ENCODE measurements at places on chromosomes 16 and 17. TPM values are rescaled to one million over a fixed set of nuclear protein-coding genes. Genes with fewer than 3 reads are reported as not detected.
A peak's percentile ranks its signal among the peaks of the same experiment; 100 is the strongest.

GINS3 gene
- total RNA-seq, result 2.7 TPM

- DNase-seq, result no peak
These were observed 25.3 kb upstream of the KSR1 start for GRCh38 chr17:27430882-27431491.

GRCh38 chr17:17626151-17626805 is 34.8 kb upstream of the PEMT start:
- no peak for DNase-seq

GRCh38 chr16:69412287-69412686 is 12.1 kb upstream of the CYB5B start:
- no peak for DNase-seq

GRCh38 chr17:67671493-67671892 is 46.2 kb upstream of the NOL11 start:
- DNase-seq, result no peak

- DNase-seq, result no peak
These were observed 158.6 kb downstream of the C16orf78 start for GRCh38 chr16:49531931-49532840.

MYH2 gene
- not detected for total RNA-seq

TIGD7 gene
- total RNA-seq, result 10.0 TPM

GRCh38 chr16:10297341-10298006 is 88.4 kb upstream of the ATF7IP2 start:
- no peak for DNase-seq

GRCh38 chr17:9537177-9537776 is 38.3 kb downstream of the STX8 start:
- no peak for DNase-seq

NPIPA3 gene
- not detected for total RNA-seq

DNA sequence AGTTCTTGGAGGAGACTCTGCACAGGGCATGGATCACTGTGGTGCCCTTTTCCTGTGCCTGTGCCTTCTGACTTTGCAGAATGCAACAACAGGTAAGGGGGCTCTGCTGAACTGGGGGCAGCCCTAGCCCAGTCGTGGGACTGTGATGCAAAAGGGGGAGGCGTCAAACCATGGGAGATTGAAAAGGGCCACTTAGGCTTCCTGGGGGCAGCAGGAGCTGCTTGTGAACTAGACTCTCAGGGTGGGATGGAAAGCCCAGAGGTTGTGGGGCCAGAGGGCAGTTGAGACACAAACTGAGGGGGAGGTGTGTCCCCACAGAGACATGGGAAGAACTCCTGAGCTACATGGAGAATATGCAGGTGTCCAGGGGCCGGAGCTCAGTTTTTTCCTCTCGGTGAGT is 19.6 kb downstream of the ADGRG5 start:
- DNase-seq, result peak; percentile 57

- DNase-seq, result peak; percentile 10
These were observed 3.1 kb downstream of the ALDH3A2 start for GRCh38 chr17:19651451-19652238.

- no peak for DNase-seq
These were observed 4.6 kb upstream of the EMP2 start for GRCh38 chr16:10584981-10585438.

SLC16A3 gene
- total RNA-seq, result 12.9 TPM

DNA sequence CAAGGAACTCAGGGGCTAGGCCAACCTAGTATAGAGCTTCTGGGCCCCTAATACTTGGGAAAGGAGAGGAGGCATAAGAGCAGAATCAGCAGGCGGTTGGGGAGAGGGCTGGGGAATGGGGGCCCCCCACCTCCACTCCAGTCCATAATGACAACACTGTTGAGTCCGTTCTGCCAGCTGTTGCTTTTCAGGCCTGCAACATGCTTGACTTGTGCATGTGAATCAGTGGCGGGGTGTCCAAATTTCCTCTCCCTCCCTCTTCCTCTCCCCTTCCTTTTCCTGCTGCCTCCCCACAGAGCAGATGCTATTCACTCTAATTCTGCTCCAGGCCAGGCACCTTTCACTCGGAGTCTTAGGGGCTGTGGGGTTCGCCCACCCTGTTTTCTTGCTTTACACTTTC is 31.7 kb downstream of the SGSM2 start:
- DNase-seq, result no peak

DNA sequence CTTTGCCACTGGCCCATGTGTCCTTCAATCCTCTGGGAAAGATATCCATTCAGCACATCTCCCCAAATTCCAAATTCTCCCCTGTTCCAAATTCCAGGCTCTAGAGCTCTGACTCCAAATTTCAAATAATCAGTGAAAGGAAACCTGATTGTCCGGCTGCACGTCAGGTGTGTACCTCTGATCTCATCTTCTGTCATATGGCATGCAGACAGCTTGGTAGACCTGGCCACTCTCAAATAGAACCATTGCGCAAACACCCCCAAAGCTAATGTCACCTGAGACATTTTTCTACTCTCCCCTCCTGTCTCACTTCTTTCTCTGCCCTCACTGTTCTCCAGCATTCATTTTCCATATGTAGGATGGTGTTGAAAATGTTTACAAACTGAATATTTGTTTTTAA is 337.0 kb upstream of the DYNLRB2 start:
- no peak for DNase-seq

- DNase-seq, result no peak
These were observed 50.9 kb upstream of the CDC42EP4 start for GRCh38 chr17:73362697-73363096.

CES3 gene
- 0.24 TPM for total RNA-seq

DNA sequence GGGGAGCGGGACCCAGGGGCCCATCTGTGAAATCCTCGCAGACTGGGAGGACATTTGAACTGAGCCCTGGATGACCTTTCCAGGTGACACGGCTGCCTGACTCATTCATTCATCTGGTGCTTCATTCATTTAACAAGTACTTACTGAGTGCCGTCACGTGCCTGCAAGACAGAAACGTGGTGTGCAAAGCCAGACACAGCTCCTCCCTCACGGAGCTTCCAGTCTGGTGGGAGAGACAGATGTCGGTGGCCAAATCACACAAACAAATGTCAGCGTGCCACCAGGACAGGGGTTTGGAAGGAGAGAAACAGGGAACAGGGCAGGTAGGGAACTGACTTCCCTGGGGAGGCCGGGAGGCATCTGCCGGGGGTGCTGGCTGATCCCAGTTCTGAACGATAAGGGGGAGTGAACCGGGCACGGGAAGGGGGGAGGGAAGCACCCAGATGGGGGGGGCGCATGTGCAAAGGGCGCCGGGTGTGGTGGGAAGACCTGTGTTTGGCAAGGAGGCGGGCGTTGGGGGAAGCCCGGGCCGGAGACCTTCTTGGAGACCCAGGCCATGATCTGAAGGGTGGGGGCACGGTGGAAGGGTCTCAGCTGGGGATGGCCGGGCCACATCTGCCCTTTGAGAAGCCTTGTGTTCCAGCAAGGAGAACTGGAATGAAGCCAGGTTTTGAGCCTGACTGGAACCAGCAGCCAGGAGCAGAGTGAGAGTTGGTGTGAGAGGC is 93.6 kb upstream of the CIBAR2 start:
- no peak for DNase-seq

GRCh38 chr16:66066404-66066803 is 300.1 kb upstream of the CDH5 start:
- no peak for DNase-seq

PRSS22 gene
- not detected for total RNA-seq

- DNase-seq, result no peak
These were observed 13.0 kb downstream of the UNC45B start for GRCh38 chr17:35160354-35161201.

DNA sequence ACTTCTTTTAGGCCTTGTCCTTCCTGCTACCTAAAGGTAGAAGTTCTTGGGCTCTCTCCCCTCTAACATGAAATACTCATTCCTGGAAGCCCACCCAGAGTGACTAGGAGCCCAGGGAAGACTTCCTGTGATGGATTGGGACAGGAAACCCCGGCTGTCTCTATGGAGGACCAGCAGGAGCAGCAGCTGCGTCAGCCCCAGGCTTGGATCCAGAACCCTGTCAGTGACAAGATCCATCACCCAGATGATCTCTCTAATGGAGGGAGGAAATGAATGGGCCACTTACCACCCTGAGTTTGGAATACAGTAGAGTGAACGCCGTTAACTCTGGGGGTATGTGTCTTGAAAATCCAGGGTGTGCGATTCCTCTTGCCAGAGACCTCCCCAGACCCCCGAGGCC is 195.7 kb upstream of the WSCD1 start:
- peak; percentile 57 for DNase-seq

RAMP2 gene
- total RNA-seq, result 2.4 TPM

GRCh38 chr17:1090465-1091189 is 89.2 kb downstream of the ABR start:
- DNase-seq, result no peak

DNA sequence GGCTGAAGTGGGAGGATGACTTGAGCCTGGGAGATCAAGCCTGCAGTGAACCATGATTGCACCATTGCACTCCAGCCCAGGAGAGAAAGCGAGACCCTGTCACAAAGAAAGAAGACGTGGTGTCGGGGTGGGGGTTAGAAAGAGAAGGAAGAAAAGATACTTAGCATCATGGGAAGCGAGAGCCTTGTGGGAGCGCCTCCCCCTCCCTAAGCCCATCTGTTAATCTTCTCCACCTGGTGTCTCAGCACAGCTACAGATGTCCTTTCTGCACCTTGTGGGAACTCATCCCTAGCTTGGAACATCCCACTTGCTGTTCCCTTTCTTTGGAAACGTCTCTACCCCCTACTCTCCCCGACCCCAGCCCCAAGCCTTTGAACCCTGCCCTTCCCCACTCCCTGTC is 6.0 kb downstream of the ZNF688 start:
- DNase-seq, result no peak

RPL38 gene
- total RNA-seq, result 762 TPM

IGF2BP1 gene
- 51.4 TPM for total RNA-seq

DNA sequence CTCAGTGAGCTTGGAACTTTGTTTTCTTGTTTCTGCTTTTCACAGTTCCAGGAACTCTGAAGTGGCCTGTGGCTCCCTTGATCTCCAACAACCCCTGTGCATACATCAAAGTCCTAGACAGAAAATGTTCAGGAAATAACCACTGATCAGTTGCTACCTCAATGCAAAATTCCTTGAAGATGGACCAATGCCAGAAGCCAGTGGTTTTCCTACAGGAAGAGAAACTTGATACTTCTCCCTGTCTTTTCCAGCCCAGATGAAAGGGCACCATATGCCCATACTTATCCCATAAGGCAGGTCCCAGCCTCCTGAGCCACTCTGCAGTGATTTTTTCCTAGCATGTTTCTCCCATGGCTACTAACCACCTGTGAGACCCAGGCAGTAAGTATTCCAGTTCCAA is 12.3 kb upstream of the CDRT4 start:
- no peak for DNase-seq

DNA sequence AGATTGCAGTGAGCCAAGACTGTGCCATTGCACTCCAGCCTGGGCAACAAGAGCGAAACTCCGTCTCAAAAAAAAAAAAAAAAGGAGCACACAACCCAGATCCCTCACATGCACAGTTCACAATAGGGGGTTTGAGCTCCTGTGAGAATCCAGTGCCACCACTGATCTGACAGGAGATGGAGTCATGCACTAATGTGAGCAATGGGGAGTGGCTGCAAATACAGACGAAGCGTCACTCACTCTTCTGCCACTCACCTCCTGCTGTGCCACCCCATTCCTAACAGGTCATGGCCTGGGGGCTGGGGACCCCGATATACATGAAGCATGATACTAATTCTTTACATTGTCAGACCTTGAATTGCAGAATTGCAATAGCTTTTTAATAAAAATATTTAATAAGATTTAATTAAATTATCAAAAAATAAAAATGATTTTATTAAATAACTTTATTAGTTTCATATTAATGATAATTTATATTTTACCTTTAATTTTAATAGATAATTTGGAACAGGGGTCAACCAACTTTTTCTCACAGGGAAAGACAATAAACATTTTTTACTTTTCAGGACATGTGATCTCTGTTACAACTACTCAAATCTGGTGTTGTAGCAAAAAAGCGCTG is 171.4 kb downstream of the COPRS start:
- peak; percentile 62 for DNase-seq

DNA sequence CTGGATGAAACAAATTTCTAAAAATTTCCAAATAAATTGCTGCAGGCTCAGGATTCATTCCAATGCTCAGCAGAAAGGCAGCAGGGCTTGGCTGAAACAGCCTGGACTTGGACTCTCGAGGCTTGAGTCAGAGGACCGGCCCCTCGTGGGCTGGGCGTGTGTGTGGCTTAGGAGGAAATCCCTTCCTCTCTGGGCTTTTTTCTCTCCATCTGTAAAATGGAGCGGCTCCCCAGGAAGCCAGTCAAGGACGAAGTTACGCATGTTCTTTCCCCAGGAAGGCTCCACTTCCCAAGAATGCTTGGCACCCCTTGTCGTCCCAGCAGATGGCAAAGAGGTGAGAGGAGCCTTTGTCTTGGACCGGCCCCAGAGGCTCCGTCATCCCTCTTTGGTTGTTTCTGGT is 13.5 kb downstream of the SLC46A1 start:
- DNase-seq, result no peak

- no peak for DNase-seq
These were observed 30.9 kb upstream of the MEAK7 start for GRCh38 chr16:84535408-84535807.

Measured in osteocyte (in vitro differentiated cells).